ENCODE measurements at places on chromosomes 5 and 9.

DNA sequence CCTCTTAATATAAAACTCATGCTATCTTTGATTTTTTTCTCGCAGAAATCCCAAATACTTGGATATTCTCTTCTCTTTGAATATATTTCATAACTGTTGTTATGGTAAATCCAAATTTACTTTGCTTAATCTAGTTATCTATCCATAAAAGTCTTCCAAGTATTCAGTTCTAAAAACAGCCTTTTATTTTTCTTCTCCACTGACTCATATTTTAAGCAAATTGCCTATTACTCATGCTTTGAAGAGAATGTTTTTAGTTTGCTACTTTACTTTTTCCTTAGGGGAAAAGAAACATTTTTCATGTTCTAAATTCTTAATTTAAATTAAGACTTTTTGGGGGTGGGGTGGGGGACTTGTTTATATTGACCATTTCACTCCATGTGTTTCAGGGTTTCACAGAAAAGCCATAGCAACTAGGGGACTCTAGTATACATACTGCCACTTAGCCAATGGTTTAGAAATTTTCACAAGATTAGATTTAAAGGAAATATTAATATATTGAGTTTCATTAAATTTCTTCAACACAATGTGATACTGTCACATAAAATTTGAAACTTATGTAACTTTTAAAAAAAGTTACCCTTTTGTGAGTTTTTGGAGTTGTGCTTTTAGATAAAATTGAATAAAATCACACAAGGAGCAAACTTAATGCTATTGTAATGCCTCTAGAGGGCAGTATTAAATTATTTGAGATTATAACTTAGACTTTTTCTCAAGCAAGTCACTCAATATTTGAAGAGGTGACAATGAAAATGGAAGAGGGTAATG lies 545.8 kb upstream of the ARRDC3 start:
- no peak for DNase-seq

- DNase-seq, result no peak
Observed at GRCh38 chr9:111458139-111459009, 25.8 kb downstream of the ECPAS start.

GRCh38 chr5:14630671-14631070 lies 33.8 kb upstream of the OTULIN start:
- DNase-seq, result no peak

- no peak for DNase-seq
Observed at GRCh38 chr5:63959177-63959982, 2.9 kb downstream of the HTR1A start.

- DNase-seq, result no peak
Observed at GRCh38 chr5:179435731-179436315, 90.6 kb upstream of the ADAMTS2 start.

DNA sequence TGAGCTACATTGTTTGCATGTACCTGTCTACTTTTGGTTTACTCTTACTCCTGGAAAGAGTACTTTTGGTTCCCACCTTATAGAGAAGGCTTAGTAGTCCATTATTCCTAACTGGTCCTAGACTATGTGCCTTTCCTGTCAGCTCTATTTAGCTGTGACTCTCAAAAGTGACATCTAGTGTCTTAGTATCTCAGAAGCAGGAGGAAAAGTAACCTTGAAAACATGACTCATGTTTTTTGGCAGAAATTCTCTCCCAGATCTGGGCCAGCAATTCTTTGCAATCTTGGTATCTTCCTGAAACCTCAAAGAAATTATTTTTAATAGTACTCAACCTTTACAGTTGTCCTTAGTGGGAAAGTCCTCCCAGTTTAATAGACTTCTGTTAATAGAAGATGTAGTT lies 691.7 kb upstream of the SEMA6A start:
- DNase-seq, result no peak

GRCh38 chr5:14463629-14464028 lies 118.0 kb upstream of the OTULINL start:
- DNase-seq, result peak; percentile 33

GRCh38 chr5:87081016-87081415 lies 186.7 kb upstream of the RASA1 start:
- no peak for DNase-seq

DNA sequence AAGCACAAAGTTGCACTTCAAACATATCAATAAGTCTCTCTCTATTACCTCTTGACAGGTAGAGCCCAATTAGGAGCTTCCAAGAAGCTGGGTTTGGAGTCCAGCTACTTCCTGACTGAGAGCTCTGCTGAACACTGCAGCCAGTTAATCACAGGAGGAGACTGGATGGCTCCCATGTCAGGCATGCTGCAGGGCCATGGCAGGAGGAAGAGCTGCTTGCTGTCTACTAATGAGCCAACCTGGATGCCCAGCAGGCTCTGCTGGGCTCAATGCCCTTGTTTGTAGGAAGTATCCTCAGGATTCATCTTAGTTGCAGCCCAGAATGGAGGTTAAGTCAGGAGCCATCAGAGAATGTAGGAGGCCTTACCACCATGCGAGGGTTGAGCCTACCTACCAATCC lies 91.9 kb downstream of the TMEM215 start:
- no peak for DNase-seq

- no peak for DNase-seq
Observed at GRCh38 chr9:137694962-137695875, 76.4 kb downstream of the EHMT1 start.

- DNase-seq, result no peak
Observed at GRCh38 chr5:14584848-14585247, 3.3 kb downstream of the OTULINL start.

DNA sequence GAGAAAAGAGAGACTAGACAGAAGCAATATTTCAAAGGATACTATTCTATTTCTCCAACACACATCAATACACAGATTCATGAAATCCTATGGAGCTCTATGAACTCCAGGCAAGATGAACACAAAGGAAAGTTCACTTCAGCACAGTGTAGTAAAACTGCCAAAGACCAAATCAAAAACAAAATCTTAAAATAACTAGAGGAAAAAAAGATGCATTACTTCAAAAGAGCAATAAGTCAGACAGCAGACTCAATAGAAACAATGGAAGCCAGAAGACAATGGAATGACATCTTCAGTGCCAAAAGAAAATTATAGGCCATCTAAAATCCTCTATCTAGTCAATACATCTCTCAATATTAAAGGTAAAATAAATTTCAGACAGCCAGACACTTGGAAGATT lies 205.3 kb upstream of the TBC1D2 start:
- DNase-seq, result no peak

DNA sequence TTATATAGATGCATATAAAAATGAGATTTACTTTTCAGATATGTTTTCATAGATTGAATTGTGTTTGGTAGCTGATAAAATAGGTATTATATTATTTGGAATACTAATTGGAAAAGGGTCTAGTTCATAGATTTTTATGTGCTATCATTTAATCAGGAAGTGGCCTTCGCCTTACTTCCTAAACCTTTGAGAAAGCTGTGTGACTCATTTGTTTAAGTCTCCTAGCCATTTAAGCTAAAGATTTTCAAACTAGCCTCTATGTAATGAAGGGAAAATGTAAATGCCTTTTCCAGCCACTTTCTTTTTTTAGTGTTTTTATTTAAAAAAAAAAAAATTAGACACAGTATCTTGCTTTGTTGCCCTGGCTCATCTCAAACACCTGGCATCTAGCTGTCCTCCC lies 97.5 kb downstream of the DMXL1 start:
- DNase-seq, result no peak

DNA sequence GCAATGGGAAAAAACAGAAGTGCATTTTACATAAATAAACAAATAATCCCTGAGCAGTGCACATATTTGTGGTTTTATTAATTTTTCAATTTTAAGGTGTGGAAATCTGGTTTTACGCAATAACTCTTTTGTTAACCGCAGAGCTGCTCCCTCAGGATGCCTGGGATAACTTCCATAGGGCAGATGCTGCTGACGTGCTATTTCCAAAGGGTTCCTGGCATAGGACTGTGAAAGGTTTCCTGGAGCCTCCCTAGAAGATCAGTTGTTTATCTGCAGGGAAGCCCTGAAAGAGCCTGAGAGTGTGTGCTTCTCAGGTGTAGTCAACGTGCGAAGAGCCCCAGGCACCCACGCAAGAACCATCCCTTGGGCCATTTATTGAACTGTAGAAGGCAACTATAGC lies 443.5 kb downstream of the PLK2 start:
- no peak for DNase-seq

GRCh38 chr9:112327718-112328450 lies 5.5 kb downstream of the PTBP3 start:
- no peak for DNase-seq

GRCh38 chr9:87107072-87107471 lies 159.8 kb upstream of the GAS1 start:
- DNase-seq, result peak; percentile 64

DNA sequence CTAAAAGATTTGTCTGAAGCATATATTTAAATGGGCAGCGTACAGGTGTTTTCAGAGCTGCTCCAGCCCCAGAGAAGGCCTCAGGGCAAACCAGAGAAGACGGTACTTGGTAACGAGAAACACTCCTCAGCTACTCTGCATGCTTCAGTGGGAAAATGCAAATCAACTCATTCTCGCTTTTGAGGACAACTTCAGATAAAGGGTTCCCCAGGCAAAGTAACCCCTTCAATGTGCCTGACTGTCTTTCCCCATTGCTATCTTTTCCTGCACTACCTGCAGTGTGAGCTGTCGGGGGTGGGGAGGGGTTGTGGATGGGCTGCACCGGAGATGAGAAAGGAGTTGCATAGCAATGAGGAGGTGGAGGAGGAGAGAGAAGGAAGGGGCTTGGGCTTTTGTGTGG lies 339.7 kb upstream of the CLINT1 start:
- no peak for DNase-seq

GRCh38 chr5:35237580-35238376 lies 7.5 kb upstream of the PRLR start:
- no peak for DNase-seq

DNA sequence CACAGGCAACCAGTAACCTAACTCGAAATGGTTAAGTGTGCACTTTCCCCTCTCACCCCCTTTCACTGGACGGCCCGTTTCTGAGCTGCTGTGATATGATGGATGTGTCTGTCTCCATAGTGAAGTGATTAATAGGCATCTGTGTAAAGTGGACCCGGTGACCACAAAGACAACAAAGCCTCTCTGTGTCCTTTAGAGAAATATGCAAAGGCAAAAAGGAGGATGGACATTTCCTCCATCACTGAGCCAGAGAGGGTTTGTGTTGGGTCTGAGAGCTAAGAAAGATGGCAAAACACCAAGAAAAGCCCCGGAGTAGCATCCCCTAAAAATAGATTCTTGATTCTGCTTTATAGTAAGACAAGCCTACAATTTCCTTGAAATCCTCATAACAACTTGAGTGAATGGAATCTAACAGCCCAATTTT lies 120.6 kb downstream of the SEMA6A start:
- no peak for DNase-seq

DNA sequence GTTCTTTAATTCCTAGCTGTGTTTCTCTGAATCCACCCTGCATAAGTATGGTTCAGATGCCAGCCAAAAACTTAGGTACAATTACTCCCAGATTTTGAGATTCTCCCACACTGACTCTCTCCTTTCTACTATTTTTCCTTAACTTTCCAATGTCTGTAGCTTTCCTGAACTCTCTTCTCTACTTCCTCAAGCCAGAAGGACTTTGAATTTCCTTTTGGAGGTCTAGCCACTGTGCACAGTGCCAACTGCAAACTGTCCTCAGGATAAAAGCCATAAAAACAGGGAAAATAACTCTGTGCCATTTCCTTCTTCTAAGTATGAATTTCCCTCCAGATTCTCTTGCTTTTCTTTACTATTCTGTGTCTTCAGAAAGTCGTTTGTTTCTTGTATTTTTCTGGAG lies 157.2 kb downstream of the AP3B1 start:
- DNase-seq, result no peak

DNA sequence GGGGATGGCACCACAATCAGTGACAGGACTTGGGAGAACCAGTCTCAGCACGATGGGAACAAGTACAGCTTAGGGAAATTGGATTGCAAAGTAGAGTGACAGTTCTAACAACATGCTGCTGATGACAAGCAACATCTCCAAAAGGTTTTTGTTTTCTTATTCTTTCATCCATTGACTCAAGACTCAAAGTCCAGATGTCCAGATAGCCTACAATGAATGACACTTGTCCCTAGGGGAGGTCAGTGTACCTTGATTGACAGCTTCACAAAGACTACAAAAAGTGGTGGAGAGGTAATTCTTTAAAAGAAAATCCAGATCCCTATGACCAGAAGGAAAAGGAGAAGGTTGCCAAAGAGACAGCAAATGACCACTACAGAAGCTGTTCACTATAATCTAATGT lies 323.9 kb downstream of the TMEM232 start:
- no peak for DNase-seq

- DNase-seq, result no peak
Observed at GRCh38 chr9:137784641-137785513, 92.7 kb upstream of the CACNA1B start.

DNA sequence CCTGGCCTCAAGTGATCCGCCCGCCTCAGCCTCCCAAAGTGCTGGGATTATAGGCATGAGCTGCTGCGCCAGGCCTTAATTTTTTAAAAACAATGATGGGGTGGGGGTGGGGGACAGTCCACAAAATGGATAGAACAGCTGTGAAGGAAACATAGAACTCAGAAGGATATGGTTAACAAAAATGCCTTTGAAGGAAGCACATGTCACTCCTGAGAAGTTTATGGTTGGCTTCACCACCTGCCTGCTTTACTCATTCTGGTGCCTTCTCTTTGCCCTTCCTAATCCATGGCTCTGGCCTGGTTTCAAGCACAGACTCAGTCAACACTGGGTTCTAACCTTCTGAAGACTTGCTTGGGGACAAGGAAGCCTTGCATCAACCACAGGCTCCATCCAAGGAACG lies 10.3 kb downstream of the BAG1 start:
- DNase-seq, result no peak

DNA sequence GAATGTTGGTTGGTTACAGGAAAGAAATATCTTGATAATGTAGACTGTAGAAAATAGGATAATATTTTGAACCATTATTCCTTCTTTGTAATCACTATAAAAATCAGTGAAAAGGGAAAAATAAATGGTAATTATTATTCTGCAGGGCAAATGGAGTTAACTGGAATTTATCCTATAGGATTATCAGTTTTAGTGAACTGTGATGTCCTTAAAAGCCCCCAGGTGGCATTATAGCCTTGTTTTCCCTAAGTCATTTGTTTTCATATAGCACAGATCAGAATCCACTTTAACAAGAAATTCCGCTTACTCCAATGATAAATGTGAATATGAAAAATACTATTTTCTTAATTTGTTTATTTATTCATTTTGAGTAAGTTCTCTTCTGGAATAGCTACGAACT lies 26.2 kb upstream of the WDR41 start:
- no peak for DNase-seq

DNA sequence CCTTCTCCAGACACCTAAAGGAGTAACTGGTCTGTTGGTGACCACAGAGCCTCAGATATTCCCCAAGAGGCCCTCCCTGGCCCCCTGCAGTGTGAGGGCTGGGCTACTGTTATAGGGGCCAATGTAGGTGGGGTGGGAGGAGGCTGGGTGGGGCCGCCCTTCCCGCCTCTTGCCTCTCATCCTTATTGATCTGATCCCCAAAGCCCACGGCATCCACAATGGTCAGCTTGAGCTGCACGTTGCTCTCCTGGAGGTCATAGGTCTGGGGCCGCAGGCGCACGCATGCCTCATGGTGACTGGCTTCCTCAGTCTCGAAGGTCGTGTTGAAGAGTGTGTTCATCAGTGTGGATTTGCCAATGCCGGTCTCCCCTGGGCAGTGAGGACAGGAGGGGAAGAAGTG lies 13.0 kb downstream of the SEPTIN8 start:
- no peak for DNase-seq

Measured in epithelial cell of prostate (primary cell).